ENCODE measurements at places on chromosomes 4 and X. TPM values are rescaled to one million over a fixed set of nuclear protein-coding genes. Genes with fewer than 3 reads are reported as not detected.

The PDLIM5 gene
- total RNA-seq: 20.6 TPM

The NAA11 gene
- total RNA-seq: not detected

The RAB40AL gene
- total RNA-seq: 0.44 TPM

The SPARCL1 gene
- total RNA-seq: not detected

The BEX1 gene
- not detected for total RNA-seq

The GPC4 gene
- not detected for total RNA-seq

The NHSL2 gene
- total RNA-seq: 0.36 TPM

The SLC7A11 gene
- total RNA-seq: 2.7 TPM

DNA sequence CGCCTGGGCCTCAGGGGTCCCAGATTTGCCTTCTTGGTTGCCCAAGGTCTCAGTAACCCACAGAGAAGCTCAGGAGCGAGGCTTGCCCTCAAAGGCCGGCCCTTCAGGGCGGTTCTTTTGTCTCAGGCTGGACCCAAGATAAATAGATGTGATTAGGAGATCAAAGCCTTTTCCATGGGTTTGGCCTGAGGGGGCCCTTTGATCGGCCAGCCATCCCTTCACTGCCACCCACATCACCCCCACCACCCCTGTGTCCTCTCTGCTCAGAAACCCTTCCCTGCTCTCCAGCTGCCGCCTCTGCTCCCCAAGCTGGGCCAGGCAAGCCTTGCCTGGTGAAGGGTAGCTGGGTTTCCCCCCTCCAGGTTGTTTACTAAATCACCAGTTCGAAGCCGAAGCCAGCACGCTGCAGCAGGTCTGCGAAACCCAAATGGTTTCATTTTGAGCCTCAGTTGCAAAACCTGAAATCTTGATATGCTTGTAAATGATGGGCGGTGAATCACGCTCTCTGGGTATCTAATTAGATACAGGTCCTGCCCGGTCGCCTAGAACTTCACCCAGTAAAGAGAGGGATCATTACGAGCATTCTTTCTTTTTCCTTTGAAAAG lies 202.6 kb upstream of the BCOR start:
- no peak overlapping the region for H3K27ac ChIP-seq
- peaks cover 11% of the 10 kb centered on the region for H3K4me1 ChIP-seq
- peaks cover 2% of the 10 kb centered on the region for H3K27me3 ChIP-seq
- H3K4me3 ChIP-seq: no peak overlapping the region

DNA sequence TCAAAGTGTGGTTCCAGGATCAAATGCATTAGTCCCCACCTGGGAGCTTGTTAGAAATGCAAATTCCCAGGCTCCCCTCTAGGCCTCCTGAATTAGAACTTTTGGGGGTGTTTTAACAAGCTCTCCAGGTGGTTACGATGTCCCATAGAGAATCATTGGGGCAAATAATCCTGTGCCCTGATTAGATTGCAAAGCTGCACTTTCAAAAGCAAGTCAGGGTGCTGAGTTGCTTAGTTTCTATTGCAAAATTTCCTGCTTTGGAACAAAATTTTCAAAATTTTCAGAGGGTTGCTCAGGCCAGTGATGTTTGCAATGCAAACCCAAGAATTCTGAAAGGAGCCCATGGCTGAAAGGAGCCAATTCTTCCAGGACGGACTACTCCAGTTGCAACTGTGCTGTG lies 71.0 kb downstream of the MGST2 start:
- peaks cover 48% of the 10 kb centered on the region for H3K27me3 ChIP-seq
- no peak overlapping the region for H3K4me3 ChIP-seq
- DNase-seq: no peak

- H3K27ac ChIP-seq: no peak overlapping the region
- H3K4me3 ChIP-seq: no peak overlapping the region
- DNase-seq: no peak
- no peaks in the 10 kb centered on the region for H3K36me3 ChIP-seq
These were observed 58.5 kb downstream of the CRLF2 start for GRCh38 chrX:1153940-1154339.

DNA sequence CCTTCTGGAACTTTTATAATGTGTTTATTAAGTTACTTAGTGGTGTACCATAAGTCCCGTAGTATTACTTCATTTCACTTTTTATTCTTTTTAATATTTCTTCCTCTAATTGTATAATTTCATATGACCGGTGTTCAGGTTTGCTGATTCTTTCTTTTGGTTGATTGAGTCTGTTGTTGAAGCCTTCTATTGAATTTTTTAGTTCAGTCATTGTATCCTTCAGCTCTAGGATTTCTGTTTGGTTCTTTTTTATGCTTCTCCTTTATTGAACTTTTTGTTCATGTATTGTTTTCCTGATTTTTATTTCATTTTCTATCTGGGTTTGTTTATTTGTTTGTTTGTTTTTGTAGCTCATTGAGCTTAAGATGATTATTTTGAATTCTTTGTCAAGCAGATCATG lies 8.8 kb downstream of the CEP44 start:
- H3K4me1 ChIP-seq: no peaks in the 10 kb centered on the region
- H3K27ac ChIP-seq: no peak overlapping the region
- no peaks in the 10 kb centered on the region for H3K27me3 ChIP-seq
- peaks cover 27% of the 10 kb centered on the region for H3K36me3 ChIP-seq

DNA sequence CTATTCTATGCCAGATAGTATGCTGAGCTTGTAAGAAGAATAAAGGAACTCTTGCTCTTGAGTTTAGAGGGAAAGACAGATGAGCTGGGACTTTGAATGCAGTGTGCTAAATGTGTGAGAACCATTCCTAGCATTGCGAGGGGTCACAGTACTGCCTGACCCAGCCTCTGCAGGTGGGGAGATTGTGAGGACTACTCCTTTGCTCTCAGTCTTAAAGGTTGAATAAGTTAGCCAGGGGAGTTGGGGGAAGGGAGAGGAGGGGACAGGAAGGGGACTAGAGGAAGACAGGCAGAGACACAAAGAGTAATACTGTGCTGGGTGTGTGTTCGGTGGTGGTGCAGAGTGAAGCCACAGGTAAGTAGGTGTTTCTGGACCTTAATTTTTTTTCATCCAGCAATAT lies 41.7 kb downstream of the DCUN1D4 start:
- H3K36me3 ChIP-seq: peaks cover 21% of the 10 kb centered on the region
- no peak overlapping the region for H3K4me3 ChIP-seq
- no peaks in the 10 kb centered on the region for H3K27me3 ChIP-seq
- H3K27ac ChIP-seq: no peak overlapping the region

- peaks cover 28% of the 10 kb centered on the region for H3K4me1 ChIP-seq
- no peak overlapping the region for H3K4me3 ChIP-seq
- no peak overlapping the region for H3K27ac ChIP-seq
- peaks cover 5% of the 10 kb centered on the region for H3K36me3 ChIP-seq
- no peak for DNase-seq
These were observed 109.1 kb downstream of the RBM47 start for GRCh38 chr4:40520533-40520932.

DNA sequence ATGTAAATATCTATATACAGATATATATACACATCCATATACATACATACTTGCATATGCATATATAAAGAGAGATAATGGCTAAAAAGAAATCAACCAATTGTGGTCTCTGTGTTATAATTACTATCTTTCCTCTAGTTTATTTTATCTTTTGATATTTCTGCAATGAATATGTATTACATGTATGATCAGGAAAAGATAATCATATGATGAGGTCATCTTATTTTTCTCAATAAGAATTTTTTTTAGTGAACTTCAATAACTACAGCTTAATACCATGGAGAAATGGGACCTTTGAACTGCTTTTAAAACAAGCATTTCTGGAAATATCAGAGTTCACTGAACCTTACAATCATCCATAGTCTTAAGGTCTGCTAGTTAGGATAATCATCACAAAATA lies 158.0 kb downstream of the HNRNPD start:
- H3K36me3 ChIP-seq: no peaks in the 10 kb centered on the region
- H3K4me1 ChIP-seq: peaks cover 5% of the 10 kb centered on the region
- no peak overlapping the region for H3K27ac ChIP-seq
- no peak for DNase-seq
- H3K4me3 ChIP-seq: no peak overlapping the region

DNA sequence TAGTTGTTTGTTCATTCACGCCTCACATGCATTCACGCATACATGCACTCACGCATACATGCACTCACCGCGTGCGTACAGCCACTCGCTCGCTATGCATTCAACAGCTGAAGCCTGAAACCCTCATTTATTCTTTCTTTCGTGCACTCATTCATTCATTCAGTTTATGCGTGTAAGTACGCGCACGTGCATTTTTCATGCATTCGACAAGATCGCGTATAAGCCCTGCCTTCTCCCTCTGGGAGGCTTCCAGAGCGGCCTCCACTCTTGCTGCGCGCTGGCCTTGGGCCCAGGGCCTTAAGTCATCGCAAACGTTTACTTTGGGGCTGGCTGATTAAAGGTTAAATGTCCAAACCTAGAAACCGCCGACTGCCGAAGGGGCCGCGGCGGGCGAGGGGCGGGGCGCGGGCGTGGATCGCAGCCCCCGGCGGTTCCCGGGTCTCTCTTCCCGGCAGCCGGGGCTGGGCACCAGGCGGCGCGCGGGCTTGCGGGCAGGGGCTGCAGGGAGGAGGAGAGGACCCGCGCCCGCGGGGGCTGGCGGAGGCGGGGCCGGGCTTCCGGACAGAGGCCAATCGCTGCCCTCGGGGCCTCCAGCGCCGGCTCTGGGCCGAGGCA lies at the start of gene GYG2:
GYG2 (plus strand) TSS at position 587 of the 615 bp plus-strand sequence. CDS start 1,259 bp downstream, outside the sequence.
- DNase-seq: no peak
- H3K27ac ChIP-seq: no peak within 1 kb of the TSS
- peaks cover 7% of the 10 kb centered on the region for H3K27me3 ChIP-seq
- H3K36me3 ChIP-seq: no peaks in the 10 kb centered on the region

DNA sequence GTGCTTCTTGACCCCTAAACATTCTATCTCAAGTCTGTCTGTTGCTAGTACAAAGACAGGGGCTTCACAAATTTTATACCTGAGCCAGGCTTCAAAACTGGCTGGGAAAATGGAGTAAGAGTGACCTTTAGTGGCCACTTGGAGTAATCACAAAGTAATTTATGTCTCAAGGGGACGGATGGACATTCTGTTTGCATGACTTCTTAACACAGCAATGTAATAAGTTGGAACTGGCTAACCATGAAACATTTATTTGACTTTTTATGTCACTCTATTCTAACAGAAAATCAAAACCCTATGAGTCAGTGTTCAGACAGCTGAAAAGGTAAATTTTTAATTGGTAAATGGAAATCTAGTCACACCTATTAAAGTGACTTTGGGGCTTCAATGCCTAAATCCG lies 600.6 kb downstream of the ANKRD50 start:
- DNase-seq: no peak
- H3K4me1 ChIP-seq: no peaks in the 10 kb centered on the region
- no peaks in the 10 kb centered on the region for H3K27me3 ChIP-seq
- no peaks in the 10 kb centered on the region for H3K36me3 ChIP-seq
- H3K4me3 ChIP-seq: no peak overlapping the region

DNA sequence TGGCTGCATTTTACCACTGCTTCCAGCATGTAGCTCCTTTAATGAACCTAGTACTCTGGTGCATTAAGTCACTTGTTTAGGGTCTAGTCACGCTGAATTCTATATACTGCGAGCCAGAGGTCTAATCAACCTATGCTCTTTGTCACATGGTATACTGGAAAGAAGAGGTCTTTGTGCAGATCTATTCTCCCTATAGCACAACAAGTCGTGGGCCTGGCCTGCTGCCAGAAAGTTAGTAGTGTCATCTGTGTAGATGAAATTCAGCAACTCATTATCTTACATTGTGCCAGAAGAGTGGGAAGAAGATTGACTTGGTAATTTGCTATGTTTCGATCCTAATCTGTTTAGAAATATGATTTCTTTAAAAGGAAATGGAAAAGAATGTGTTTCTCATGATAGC lies 80.8 kb downstream of the AWAT2 start:
- DNase-seq: no peak
- H3K36me3 ChIP-seq: no peaks in the 10 kb centered on the region
- H3K4me1 ChIP-seq: no peaks in the 10 kb centered on the region
- H3K27me3 ChIP-seq: no peaks in the 10 kb centered on the region

DNA sequence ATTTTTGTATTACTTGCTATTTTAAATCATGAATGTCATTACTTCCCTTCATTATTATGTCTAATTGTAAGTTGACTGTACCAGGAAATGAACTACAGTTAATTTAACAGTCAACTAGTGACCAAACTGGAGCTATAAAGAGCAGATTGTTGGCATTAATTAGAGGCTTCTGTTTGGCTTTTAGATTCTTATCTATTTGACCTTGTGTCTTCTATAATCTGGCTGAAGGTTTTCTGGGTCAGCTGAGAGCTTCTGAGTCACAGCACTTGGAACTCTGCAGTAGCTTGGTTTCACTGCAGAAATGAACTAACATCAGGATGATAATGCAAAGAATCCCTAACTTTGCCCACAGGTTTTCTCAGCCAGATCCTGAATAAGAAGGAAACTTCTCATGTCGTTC lies 169.2 kb upstream of the LEF1 start:
- H3K27me3 ChIP-seq: peaks cover 4% of the 10 kb centered on the region
- H3K36me3 ChIP-seq: peaks cover 2% of the 10 kb centered on the region
- no peak overlapping the region for H3K27ac ChIP-seq
- no peak for DNase-seq
- peaks cover 26% of the 10 kb centered on the region for H3K4me1 ChIP-seq
- no peak overlapping the region for H3K4me3 ChIP-seq

DNA sequence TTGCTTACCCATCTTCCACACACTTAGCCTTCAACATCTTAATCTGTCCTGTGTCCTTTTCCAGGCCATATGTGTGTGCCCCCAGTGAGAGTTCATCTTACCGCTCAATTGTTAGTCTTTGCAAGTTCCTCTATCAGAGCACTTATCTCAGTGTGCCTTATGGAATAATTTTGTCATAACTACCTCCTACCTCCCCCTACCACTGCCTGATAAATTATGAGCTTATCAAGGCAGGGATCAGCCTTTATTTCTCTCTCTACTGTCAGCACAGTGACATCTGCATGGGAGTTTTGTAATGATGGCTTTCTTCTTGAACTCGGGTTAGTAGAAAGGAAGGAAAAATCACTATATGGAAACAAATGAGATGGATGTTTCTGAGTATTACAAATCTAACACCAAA lies 53.2 kb downstream of the MTM1 start:
- no peaks in the 10 kb centered on the region for H3K27me3 ChIP-seq
- H3K36me3 ChIP-seq: peaks cover 40% of the 10 kb centered on the region
- H3K4me1 ChIP-seq: peaks cover 4% of the 10 kb centered on the region
- DNase-seq: no peak
- H3K27ac ChIP-seq: peak overlapping the region; percentile 27

DNA sequence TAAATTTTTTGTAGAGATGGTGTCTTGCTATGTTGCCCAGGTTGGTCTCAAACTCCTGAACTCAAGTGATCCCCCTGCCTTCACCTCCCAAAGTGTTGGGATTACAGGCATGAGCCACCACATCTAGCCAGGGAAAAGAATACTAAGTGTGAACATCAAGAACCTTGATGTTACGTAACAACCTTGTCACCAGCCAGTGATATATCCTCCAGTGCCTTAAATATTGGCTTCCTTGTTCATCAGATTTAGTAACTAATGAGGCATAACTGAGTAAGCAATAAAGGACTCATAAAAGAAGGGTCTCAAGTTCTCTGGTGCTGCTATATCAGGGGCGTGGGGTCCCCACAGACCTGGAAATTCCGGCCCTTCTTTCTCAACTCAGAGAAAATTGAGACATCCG lies 60.5 kb upstream of the ENPEP start:
- H3K4me3 ChIP-seq: no peak overlapping the region
- no peaks in the 10 kb centered on the region for H3K27me3 ChIP-seq
- H3K4me1 ChIP-seq: no peaks in the 10 kb centered on the region

- peaks cover 16% of the 10 kb centered on the region for H3K4me1 ChIP-seq
- H3K36me3 ChIP-seq: peaks cover 5% of the 10 kb centered on the region
- no peak overlapping the region for H3K27ac ChIP-seq
These were observed 150.9 kb downstream of the BCOR start for GRCh38 chrX:39946822-39947221.

All from activated T-helper 1 cell treated with anti-CD3 and anti-CD28 coated beads, Interleukin-12 subunit alpha, Interleukin-12 subunit beta, Interleukin-2, Interleukin-4 antibody, amounts not matched to agents 30 ng/mL and 10 ng/mL and 1 ng/mL, durations not matched to agents 14 hours and 24 hours and 36 hours (primary cell).